ENCODE measurements at places on chromosomes 2 and 18.

DNA sequence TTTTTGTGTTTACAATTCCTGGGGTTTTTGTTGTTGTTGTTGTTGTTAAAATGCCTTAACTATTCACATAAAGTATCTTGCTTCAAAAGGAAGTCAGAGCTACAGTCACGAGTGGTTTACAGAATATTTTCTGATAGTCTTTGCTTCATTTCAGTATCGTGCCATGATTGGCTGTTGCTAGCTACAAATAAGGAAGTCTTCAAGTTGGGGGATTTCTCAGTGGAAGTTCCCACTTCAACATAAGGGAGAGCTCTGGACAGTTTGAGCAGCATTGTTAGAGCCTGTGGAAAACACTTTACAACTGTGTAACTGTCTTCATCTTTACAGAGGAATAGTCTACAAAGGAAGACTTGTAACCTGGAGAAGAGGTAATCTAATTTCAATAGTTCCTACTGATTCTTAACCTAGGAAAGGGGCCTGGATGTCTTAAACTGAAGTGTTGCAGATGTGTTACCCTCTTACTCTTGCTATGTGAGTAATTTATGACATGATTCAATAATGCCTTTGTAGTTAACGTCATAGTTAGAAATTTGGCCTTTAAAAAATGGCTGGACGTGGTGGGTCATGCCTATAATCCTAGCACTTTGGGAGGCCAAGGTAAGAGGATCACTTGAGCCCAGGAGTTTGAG lies 23.4 kb upstream of the TANK start:
- DNase-seq = no peak

- no peak for DNase-seq
These were observed 137.2 kb downstream of the ZNF236 start for GRCh38 chr18:76959605-76960004.

DNA sequence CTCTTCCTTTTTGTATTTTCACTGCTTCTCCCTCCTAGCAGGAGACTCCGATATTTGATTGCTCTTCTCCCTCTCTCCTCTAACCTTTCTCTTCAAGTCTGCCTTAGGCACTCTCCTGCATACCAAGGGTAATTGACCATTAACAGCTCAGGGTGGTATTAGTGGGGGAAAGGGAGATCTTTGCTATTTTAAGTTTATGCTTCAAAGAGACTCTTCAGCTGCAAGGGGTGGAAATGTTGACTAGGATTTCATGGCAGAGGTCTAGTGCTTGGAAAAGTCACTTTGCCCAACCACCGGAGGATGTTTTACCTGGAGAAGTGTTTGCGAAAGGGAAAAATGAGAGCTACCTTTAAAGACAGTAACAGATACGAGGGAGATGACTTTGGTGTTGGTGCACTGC lies 453.7 kb downstream of the SLC4A3 start:
- no peak for DNase-seq

DNA sequence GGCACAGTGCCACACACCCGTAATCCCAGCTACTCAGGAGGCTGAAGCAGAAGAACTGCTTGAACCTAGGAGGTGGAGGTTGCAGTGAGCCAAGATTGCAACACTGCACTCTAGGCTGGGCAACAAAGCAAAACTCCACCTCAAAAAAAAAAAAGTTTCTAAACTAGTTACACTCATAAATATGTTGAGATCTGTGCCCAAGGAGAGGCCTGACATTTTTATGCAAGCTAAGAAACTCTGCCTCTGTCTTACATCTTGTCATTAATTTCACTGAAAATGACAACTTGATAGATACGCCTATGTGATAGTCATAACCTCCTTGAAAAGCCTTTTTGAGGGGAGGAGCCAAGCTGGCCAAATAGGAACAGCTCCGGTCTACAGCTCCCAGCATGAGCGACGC lies 412.7 kb downstream of the STK39 start:
- no peak for DNase-seq

DNA sequence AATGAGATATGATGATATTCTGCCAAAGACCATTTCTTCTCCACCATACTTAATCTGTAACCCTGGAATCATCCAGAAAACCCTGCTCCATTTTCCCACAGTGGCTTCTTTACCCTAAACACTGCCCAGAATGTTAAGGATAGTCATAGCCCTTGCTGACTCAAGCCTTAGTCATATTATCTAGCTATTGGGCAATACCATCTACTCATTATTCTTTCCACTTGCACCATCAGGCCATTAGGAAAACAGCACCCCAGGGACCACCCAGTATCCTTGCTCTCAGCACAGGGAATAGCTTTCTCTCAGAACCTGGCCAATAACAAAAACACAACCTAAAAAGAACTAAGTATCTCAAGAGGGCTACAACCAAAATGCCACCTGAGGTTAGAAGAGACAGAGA lies 445.7 kb upstream of the SLC14A2 start:
- DNase-seq = no peak

DNA sequence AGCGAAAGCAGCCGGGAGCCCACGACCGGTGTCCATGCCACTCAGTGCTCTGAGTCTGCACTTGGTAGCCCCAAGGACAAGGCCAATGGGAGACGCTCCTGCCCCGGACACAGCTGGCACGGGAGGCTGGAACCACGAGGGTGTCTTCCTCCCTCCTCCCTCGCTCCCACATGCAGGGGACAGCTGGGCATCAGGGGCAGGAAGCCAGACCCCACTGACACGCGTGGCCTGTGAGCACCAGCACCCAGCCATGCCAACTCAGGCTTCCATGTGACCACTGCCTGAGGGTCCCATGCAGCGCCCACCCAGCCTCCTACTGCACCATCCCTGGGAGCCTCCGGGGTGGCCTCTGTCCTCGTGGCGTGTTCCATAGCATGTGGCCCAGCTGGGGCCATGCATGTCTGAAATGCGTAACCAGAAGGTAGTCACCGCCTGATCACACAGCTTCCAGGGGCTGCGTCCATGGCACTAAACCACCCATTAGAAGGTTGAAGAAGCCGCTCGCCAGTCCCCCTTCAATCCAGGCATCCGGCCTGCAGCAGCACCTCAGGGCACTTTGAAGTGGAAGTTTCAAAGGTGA lies 323.2 kb upstream of the SALL3 start:
- no peak for DNase-seq

- DNase-seq = no peak
These were observed 239.9 kb upstream of the FOSL2 start for GRCh38 chr2:28152585-28153280.

DNA sequence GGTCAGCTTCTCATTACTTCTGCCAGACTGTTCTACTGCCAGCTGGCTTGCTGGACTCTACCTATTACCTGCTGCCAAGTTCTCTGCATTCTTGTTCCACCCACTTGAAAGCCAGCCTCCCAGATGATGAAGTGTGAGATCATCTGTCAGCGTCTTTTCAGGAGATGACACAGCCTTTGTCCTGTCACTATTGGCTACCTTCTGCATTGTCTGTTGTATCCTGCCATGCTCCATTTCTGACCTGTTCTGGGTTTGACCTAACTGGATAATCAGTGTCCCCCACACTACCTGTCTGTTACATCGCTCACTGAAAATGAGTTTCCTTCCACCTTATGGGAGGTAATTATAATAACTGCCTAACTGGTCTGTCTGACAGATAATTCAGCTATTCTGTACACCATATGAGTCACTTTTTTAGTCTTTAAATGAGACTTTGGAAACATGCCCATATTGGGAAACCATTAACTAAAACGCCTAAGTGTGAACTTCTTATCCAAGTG lies 520.6 kb downstream of the METTL4 start:
- DNase-seq = no peak

DNA sequence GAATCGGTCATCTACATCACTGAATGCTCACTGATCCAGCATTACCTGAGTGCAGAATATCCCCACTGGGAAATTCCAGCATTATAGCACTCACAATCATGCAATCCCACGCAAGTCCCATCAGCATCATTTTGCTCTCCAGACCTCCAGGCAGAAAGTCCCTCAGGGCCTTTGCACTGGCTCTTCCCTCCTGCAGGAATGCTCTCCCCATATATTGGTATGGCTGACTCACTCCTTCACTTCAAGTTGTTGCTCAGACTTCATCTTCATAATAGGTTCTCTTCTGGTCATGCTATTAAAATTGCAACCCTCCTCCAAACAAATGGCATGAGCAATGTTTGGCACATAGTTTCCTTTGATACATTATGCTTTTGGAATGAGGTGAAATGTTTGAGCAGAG lies 64.7 kb upstream of the CELF4 start:
- no peak for DNase-seq

- DNase-seq = no peak
These were observed 65.4 kb upstream of the HDAC4 start for GRCh38 chr2:239466061-239466754.

- DNase-seq = no peak
These were observed 44.0 kb downstream of the FAM168B start for GRCh38 chr2:131049150-131049718.

- DNase-seq = no peak
These were observed 4.9 kb downstream of the IRS1 start for GRCh38 chr2:226794751-226795171.

- no peak for DNase-seq
These were observed 33.8 kb downstream of the SMIM21 start for GRCh38 chr18:75393721-75394120.

GRCh38 chr2:164764996-164765395 lies 76.6 kb downstream of the COBLL1 start:
- no peak for DNase-seq

DNA sequence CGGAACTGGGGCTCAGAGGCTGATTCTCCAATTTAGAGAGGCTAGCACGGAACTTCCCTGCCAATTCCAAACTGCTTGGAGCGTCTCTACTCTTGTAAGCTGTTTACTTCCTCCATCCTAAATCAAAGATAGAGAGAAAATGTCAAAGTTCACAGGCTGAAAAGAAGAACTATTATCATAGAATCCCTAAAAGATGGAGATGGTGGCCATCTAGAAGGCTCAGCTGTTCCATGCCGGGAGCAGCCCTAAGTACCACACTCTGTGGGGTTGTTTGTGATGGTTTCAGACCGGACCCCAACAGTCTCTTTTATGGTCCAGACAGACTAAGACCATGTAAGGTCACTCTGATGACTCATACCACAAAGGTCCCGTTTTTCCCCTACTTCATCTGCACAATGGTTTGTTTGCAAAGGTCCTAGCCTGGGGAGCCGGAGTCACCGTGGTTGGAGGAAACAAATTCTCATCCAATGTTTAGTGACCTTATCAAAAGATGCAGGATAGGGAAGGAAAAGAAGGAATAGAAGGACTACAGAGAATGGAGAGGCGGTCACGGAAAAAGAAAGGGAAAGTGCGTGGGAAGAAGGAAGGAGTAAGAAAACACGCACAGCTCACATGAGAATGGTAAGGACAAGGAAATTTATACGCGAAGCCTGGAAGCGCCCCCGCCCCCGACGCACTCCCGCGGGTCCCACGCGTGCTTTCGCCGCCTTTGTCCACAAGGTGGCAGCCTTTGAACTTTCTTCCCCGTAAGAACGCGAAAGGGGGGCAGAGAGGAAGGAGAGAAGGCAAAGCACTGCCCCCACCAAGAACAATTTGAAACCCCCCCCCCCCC lies 453 bp upstream of the ANTXR1 start:
- peak; percentile 41 for DNase-seq

DNA sequence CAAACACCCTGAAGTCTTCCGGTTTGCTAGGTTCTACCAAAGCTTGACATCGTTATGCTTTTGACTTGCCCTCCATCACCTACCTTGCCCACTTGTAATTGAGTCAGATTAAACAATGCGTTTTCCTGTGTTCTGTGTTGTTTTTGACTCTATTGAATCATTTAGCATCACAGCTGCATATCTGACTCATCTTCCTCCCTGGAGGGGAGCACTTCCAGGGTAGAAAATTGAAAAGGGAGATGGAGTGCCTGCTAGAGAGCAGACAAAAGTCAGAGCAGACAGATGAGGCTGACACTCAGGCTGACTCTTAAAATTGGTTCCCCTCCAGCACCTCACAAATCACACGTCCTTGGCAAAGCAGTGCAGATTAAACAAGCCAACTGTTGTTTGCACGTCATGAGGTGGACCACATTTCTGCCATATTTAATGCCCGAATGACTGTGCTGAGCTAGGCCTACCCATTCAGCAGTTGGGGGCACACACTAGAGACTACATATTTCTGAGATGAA lies 2.2 kb downstream of the MPP4 start:
- no peak for DNase-seq

- no peak for DNase-seq
These were observed 28.5 kb downstream of the SMAD7 start for GRCh38 chr18:48922226-48922800.

DNA sequence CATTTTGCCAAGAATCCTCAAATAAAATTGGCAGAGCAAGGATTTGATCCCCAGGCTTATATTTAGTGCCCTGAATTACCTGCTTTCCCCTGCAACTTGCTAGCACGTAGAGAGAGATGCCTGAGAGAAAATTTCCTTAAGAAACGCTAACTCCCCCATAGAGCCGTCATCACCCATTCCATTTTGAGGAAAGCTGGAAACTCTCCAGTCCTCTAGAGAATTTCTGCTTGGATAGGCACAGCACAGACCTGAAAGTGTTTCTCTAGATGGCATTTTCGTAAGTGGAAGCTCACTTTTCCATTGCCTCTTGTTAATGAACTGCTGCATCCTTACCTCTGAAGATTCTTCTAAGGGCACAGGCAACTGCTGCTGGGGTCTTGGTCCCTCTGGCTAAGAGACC lies 277.8 kb upstream of the SIX2 start:
- no peak for DNase-seq

GRCh38 chr2:213476641-213477040 lies 192.4 kb downstream of the SPAG16 start:
- no peak for DNase-seq

- DNase-seq = no peak
These were observed 87.5 kb downstream of the KLF7 start for GRCh38 chr2:207078186-207078798.

- no peak for DNase-seq
These were observed 69.2 kb upstream of the CABLES1 start for GRCh38 chr18:23066060-23066459.

GRCh38 chr2:208250388-208250787 lies 4.5 kb downstream of the IDH1 start:
- no peak for DNase-seq

DNA sequence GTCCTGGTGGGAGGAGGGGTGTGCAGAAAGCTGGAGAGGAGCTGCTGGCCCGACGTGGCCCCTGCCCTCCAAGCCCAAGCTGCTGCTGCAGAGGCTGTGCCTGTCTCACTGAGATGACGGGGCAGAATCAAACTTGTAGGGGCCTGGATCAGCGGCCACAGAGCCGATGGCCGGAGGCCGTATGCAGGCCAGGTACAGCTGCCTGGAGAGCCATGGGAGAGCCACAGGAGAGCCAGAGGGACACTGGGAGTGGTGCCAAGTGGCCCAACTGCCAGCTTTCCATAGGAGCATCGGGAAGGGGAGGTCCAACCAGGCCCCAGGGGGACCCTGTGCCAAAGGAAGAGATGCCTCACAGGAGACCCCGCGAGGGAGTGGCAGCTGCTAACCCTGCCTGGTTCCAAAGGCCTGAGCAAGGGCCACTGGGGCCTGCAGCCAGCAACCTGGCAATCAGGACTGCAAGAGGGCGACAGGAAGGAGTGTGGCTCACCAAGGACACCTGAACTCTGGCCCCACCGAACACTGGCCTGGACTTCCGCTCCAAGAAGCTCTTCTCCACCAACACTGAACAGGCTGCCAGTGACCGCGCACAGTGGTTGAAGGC lies 70.7 kb downstream of the HDAC4 start:
- no peak for DNase-seq

- no peak for DNase-seq
These were observed 141.1 kb downstream of the CELF4 start for GRCh38 chr18:37424507-37424906.

Data from HuH-7 (cell line).